ENCODE measurements at places on chromosomes 4 and X.

- no peak for DNase-seq
Measured at GRCh38 chrX:72038868-72039267, 92.8 kb downstream of the RTL5 start.

GRCh38 chr4:106451091-106451490 lies 82.5 kb upstream of the GIMD1 start:
- no peak for DNase-seq

DNA sequence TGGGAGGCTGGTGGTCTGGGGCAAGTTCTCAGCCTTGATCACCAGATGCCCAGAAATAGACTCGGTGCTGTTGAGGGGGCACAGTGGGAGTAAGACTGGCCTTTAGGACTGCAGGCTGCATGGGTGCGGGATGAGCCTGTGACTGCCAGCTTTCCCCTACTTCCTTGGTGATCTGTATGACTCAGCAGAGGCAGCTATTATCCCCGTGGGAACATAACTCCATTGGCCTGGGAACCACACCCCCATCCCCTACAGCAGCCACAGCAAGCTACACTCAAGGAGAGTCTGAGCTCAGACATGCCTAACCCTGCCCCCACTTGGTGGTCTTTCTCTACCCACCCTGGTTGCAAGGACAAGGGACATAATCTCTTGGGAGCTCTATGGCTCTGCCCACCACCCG lies 20.6 kb downstream of the CLIC2 start:
- DNase-seq = no peak

GRCh38 chr4:184713887-184714286 lies 20.0 kb downstream of the CENPU start:
- DNase-seq = no peak

DNA sequence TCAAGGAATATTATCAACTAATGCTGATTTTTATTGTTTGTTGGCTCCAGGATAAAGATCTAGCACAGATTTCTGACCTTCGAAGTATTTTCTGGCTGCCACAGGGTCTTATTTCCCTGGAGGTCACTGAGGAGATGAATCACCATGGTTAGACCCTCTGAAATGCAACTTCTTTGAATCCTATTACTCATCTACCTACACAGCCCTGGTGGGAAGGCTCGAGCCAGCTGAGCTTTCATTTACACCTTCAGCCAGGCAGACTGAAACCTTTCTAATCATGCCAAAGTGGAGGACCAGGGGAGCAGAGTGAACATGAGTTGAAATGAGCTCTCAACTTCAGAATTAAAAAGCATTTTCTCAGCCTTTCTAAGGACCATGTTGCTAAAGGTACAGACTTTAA lies 130.5 kb downstream of the SMIM20 start:
- DNase-seq = no peak

DNA sequence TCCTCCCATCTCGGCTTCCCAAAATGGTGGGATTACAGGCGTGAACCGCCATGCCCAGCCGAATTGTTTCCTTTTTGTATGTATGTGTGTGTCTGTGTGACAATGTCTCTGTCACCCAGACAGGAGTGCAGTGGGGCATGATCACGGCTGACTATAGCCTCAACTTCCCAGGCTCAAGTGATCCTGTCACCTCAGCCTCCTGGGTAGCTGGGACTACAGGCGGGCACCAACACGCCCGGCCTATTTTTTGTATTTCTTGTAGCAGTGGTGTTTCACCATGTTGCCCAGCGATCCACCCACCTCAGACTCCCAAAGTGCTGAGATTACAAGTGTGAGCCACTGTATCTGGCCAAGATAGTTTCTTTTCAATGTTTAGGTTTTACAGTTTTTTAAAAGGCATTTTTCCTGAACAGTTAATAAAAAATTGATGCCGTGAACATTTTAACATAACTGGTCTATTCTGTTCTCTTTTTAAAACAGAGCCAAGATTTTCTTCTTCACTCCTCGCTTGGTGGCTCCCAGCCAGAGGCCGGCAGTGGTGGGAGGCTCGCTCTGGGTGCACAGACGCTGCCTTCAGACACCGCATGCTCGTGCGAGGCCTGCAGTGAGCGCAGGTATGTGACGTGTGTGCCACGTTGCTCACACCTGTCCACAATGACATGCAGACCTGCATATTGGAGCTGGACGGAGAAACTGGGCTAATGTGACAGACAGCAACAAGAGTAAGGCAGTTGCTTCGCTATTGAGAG lies 88.5 kb downstream of the FAM193A start:
- no peak for DNase-seq

- DNase-seq = no peak
Measured at GRCh38 chr4:166827629-166828028, 406.7 kb downstream of the SPOCK3 start.

- DNase-seq = no peak
Measured at GRCh38 chr4:31089815-31090214, 369.6 kb downstream of the PCDH7 start.

GRCh38 chr4:73224886-73225285 lies 33.7 kb downstream of the ANKRD17 start:
- DNase-seq = no peak

All from stimulated activated naive CD8-positive, alpha-beta T cell treated with anti-CD3 and anti-CD28 coated beads, Interleukin-15, amount 100 ng/mL, for 72 hours (primary cell).